ENCODE measurements at places on chromosomes 3 and 15. TPM values are rescaled to one million over a fixed set of nuclear protein-coding genes. Genes with fewer than 3 reads are reported as not detected.

GRCh38 chr3:159938714-159939113 lies 49.9 kb upstream of the IL12A start:
- DNase-seq = no peak

GRCh38 chr15:39184701-39185390 lies 396.0 kb upstream of the THBS1 start:
- peak; percentile 64 for DNase-seq

GRCh38 chr3:80771085-80771484 lies 990.4 kb downstream of the GBE1 start:
- peak; percentile 58 for DNase-seq

Gene THUMPD3
- 65.4 TPM for total RNA-seq

Gene PROS1
- total RNA-seq = 5.9 TPM

DNA sequence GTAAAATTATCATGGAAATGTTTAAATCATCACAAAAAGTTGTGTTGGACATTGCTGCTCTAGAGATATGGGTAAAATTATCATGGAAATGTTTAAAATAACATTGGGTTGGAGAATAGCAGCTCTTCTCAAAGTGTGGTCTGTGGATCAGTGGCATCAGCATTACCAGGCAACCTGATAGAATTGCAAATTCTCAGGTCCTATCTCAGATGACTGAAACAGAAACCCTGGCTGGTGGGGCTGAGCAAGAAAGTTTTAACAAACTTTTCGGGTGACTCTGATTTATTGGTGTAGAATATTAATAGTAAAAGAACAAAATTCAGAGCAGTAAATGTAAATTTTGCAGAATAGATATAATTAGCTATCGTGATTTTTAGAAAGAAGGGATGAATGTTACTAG lies 28.9 kb downstream of the NXPE3 start:
- DNase-seq = no peak
